Inflammatory macrophage (primary cell): ENCODE measurements at places on chromosomes 7 and 10.

- DNase-seq = no peak
Observed at GRCh38 chr10:96414303-96414702, 55.5 kb upstream of the OPALIN start.

DNA sequence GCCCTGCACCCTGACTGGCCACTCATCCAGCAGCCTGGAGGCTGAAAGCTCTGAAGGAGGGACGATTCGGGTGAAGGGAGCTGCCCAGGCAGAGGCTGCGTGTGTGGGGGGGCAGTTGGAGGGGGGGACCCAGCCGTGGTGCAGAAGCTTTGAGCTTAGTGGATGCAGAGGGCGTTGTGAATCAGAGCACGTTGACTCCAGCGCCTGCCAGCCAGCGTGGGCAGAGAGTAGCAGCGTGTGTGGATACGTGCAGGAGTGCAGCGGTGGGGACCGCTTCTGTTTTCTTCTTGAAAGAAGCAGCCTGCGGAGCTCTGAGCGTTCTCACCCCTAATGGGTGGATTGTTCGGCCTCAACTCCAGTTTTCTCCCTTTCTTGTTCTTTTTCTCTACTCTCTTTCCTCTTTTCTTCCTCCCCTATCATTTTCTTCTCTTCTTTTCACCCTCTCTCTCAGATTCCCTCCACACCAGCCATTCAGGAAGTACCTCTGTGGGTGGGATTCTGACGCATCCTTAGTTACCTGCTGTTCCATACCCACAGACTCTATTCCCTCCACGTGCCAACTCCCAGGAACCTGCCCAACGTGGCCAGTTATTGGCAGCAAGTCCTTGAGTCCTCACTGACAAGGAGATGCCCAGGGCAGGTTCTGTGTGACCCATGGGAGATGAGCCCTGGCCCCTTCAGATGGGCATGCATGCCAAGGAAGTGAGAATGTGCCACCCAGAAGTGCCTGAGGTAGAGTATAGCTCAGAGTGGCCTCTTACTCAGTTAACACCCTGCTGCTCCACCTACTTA is 47.4 kb downstream of the SORCS3 start:
- DNase-seq = no peak

- DNase-seq = no peak
Observed at GRCh38 chr10:43598446-43598845, 7.8 kb upstream of the ZNF485 start.

GRCh38 chr10:86139066-86139657 is 227.4 kb downstream of the GRID1 start:
- DNase-seq = peak; percentile 8

DNA sequence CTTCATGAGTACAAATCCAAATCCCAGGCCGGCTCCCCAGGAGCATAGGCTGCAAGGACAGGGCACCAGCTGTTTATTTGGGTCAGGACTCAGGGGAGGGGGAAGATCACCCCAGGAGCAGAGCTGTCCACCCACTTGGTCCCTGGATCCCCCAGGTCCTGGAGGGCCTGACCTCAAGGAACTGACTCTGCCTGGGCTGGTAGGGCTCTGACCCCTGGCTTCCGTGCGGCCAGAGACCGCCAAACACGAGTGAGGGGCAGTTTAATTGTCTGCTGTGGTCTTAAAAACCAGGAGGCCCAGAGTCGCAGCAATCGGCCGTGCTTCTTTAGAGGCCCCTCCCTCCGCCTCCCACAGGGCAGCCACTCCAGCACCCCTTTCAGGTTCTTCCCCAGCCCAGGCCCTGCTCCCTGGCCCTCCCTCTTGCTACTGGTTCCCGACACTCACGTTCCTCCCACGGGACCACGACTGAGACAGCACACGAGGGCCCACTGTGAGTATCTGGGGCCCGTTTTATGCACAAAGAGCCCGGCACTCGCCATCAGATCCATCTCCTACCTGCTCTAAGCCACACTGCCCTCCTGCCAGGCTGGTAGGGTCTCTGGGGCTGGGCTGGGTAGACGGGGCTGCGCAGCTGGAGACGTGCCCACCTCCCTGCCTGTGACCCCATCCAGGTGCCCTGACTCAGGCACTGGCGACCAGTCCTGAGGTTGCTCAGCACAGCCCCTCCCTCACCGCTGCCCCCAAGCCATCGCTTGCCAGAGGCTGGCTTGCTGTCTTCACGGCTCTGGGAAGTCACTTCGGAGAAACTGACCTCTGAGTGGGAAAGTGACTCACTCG is 30.0 kb upstream of the CFAP46 start:
- no peak for DNase-seq

GRCh38 chr10:47457826-47458225 is 26.1 kb downstream of the ANXA8 start:
- no peak for DNase-seq

DNA sequence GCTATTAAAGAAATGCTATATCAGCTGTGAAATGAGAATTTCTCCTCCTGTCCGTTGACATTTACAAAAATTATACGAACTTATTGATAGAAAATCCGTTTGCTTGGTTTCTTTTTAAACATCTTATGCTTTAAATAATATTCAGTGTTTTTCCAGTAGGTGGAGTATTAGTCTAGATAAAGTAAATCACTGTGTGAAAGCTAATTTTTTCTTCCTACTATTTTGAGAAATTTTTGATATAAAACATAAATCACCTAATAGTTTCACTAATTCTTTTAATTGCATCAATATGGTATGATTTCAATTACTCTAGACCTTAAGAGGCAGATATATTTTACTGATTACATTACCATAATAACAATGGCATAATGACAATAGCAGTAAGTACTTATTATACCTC is 335.2 kb upstream of the C7orf33 start:
- no peak for DNase-seq

GRCh38 chr10:66842867-66843266 is 83.0 kb upstream of the LRRTM3 start:
- no peak for DNase-seq
